H4 (cell line): ENCODE measurements at places on chromosomes 2 and 18.

DNA sequence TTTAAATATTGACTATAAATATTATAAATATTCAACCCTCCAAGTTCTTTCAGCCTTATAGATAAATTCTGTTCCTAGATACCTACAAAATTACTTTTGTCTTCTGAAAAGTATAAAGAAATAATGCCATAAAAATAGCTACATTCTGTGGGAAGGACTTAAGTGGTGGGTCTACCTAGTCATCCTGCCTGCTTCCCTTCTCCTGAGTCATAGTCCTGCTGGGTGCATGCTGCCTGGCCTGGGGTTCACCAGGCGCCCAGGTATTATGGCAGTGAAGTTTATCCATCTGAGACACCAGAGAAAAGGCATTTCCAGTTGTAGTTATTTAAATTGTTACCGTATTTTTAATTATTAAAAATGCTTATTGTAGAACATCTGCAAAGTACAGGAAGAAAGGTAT, 167.5 kb downstream of the SLC39A10 start:
- no peak for DNase-seq

GRCh38 chr2:102634831-102635241, 15.5 kb downstream of the SLC9A2 start:
- DNase-seq, result no peak

DNA sequence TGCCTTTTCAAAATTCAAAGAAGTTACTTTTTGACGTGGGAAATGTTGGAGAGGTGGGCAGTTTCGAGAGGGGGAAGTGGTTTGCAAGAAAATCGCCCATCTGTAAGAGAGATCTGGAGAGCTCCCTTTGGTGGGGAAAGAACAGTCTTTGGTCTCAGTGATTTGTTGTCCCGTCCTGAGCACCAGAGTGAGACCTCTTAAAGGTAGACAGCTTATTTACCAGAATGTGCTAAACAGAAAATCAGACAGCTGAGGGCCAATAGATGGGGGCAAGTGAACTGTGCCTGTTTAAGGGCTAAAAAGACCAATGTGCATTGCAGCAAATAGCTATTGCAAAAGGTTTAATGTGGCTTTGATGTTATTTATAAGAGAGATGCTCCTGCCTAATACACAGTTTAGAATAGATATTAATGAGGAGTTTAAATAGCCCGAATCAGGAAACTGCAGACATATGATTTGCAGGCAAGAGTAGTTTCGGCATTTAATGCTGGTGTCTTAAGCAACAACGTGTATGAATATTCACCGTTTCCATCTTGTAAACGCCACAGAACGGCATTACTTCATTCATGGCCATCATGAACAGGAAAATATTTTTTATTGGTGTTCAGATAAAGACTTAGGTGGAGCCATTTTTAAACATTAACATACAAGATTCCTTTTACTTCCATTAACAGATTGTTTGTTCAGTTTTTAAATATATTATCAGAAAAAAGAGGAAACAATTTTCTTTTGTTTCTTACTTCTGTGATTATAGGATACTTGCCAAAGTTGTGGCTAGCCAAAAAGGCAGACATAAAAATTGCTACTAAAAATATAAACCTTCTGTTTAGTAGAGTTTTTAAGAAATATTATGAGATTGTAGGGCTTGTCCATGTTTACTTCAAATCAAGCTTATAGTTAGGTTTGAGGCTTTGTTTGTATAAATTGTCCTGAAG, 29.6 kb downstream of the ARHGAP15 start:
- DNase-seq, result no peak

DNA sequence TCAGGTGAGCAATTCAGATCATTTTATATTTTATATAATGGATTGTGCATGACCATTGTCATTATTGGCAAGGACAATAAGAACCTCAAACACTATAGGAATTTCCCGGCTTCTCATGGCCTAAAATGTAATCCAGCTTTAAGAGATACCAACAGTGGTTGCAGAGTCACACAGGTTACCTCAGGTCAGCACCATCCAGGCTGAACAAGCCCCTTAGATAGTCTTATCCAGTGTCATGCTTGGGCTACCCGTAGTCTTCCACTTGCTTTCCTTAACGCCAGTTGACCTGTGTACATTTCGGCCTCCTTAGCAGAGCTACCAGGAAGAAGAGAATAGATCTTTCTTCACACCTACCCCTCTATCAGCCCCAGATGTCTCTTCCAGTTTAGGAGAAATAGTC, 293.3 kb upstream of the SYT4 start:
- DNase-seq, result no peak

DNA sequence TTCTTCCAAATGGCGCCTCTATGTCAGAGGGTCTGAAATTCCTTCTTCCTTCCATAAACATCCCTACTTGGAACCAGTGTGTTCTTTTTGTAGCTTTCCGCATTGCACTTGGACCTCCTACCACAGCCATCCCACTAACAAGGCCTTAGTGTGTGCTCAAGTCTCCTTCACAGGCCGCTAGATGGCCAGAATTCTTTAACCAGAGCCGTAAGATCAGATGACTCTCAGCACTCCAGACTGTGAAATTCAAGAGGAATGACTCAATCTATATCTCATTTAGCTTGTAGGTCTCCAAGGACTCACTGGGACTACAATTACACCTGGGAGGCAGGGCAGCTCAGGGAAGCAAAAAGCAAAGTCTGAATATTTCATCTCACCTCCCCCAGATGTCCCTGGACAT, 298.9 kb downstream of the EIPR1 start:
- no peak for DNase-seq

DNA sequence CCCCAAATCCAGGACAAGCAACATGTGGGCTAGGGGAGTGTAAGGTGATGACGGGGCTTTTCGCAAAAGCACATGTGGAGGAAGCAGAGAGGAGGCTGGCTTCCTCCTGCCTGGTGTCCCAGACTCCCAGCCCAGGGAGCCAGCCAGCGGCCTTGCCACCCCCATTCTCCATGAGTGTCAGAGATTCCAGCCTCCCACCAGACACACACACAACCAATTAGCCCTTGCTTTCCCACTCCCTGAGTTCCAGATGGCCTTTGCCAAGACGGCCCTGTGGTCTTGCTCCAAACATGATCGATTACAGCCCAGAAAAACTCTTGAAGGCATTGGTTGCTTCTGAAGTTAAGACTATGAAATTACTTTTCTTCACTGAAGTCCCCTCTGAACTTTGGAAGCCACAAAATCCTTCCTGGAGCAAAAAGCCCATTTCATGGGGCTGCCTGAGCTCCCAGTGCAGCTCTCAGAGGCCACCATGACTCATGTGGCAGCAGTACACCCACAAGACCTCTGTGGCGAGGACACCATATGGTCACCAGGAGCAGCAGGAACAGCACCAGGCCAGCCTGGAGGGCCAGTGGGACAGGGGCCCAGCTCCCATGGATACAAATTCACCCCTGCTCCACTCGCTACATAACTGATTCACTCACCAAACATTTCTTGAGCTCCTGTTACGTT, 69.1 kb upstream of the PID1 start:
- peak; percentile 40 for DNase-seq

DNA sequence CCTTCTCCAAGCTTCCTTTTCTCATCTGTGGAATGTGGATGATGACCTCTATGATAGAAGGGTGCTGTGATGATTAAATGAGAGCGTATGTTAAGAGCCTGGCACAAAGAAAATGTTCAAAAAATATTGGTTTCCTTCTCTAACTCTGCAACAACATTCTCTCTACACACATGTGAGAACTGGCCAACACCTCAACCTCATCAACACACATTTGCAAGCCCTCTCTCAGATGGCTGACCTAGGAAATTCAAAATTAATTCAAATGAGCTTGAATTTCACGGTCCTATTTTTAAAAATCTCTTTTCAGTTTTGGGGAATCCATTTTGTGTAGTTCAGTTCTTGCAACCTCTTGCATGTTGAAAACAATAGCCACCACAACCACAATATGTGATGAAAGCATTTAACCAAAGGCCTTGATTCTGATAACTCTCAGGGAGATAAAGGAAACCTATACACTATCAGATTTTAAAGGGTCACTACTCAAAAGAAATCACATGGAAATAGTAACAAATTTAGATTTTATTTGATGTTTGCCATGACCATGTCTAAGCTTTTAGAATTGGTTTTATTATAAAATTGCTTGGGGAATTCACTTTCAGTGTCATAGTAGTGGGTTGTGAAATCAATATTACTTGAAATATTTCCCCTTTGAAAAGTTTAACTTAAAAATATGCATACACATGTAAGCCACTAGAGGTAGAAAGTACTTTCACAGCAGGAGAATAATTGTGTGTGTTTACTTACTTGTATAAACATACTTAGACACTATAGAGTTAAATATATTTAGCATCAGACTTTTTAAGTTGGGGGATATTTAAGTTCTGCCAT, 16.6 kb upstream of the NABP1 start:
- no peak for DNase-seq

- no peak for DNase-seq
Observed at GRCh38 chr2:101197215-101197745, 46.1 kb upstream of the TBC1D8 start.

- no peak for DNase-seq
Observed at GRCh38 chr2:42977270-42978174, 185.1 kb upstream of the HAAO start.

DNA sequence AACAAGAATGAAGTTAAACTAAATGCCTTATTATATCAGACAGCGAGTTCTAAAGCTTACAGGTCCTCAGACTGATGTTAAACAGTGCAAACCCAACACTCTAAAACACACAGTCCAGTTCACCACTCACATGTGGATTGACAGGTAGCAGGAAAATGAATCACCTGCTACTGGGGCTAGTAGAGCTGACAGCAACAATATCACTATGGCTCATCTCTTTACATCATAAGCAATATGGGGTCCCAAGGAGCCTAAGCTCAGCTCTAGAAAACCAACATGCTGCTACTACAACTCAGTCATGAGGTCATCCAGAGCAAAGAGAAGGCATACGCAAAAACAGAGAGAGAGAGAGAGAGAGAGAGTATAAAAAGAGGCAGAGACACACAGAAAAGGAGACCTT, 145.4 kb downstream of the NBAS start:
- no peak for DNase-seq

DNA sequence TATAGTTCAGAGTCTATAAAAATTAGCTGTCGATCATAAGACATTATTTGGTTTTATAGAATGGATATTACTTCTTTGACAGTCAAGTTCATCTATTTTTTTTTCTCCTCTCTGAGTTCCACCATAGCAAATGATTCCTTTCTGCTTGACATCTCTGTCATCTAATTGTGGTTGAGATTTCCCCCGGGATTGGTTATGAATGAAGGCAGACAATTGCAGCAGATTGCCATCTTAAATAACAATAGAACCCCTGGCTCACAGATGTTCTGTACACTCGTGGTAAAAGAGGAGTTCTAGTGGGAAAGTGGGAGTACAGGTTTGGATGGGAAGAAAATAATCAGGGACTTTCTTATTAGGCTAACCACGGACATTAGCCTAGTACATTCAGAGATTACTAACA, 292.1 kb upstream of the NRXN1 start:
- no peak for DNase-seq

DNA sequence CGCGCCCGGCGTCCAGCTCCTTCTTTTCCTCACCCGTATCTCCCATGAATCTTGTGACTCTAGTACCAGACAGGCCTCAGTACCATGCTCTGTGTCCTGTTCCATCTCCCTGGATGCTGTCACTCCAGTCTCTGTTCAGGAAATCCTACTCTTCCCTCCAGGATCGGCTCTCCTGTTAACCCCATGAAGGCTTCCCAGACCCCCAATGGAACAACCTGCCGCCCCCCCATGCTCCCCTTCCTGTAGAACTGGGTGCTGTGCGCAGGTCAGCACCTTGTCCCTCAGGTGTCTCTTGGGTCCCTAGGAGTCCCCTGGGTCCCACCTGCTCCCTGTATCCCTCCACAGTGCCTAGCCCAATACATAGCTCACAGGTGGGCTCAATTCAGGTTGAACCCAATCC, 41.3 kb downstream of the MYCN start:
- DNase-seq, result no peak

GRCh38 chr18:21303895-21304294, 61.9 kb downstream of the GREB1L start:
- DNase-seq, result no peak

GRCh38 chr2:96259497-96259921, 6.3 kb downstream of the TMEM127 start:
- DNase-seq, result no peak

DNA sequence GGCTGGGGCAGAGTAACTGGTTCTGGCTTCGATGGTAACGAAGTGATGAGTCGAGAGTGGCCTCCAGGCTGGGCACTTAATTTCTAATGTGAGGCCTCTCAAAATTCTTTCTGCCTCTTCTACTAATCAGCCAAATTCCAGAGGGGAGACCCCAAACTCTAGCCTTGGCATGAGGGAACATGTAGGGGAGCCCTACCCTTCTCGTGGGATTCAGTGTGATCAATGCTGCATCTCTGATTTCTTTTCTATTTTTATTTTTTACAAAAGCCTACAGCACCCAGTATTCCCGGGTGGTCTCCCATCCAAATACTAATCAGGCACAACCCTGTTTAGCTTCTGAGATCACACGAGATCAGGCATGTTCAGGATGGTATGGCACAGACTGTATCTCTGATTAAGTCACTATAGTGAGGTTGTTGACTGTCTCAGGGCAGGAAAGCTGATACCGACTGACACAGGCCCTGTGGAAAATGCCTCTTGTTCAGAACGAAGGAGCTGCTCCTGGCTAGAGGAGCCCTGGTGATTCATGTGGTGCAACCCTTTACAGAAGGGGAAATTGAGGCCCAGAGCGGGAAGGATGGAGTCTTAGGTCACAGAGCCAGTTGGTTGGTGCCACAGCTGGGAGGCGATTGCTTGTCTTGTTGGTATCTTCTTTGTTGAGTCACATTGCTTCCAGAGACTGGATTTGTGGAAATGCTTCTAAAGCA, 126.3 kb upstream of the HS6ST1 start:
- DNase-seq, result no peak

- DNase-seq, result no peak
Observed at GRCh38 chr18:23986600-23987359, 27.8 kb upstream of the TTC39C start.

DNA sequence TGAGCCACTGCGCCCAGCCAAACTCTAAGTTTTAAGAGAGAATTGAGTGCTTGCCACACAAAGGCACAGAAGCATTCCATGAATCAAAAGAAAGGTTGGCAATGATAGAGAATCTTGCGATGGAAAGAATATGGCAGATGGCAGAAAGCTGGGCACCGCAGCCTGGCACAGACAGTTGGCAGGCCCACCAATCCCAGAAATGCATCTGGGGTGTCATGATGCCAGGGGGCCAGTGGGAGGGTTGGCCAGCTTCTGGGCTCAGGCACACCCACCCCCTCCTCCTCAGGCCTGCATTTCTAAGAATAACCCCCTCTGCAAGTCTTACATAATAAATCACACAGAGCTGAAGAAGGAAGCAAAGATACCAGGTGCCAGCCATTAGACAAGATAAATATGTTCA, 19.6 kb downstream of the ZNF2 start:
- no peak for DNase-seq

GRCh38 chr2:112876971-112877361, 34.0 kb upstream of the IL37 start:
- DNase-seq, result no peak

GRCh38 chr2:174800436-174801205, 36.3 kb upstream of the CHRNA1 start:
- no peak for DNase-seq

GRCh38 chr18:58668211-58668610, 3.1 kb upstream of the MALT1 start:
- DNase-seq, result no peak

GRCh38 chr2:144470334-144470733, 49.6 kb downstream of the ZEB2 start:
- no peak for DNase-seq
